ENCODE measurements at places on chromosomes 11 and 22. TPM values are rescaled to one million over a fixed set of nuclear protein-coding genes. Genes with fewer than 3 reads are reported as not detected.

The TEX54 gene
- not detected for total RNA-seq

The TMEM45B gene
- 1.7 TPM for total RNA-seq

The ACRV1 gene
- not detected for total RNA-seq

The OR52I2 gene
- not detected for total RNA-seq

The DGAT2 gene
- 0.19 TPM for total RNA-seq

The SLC3A2 gene
- total RNA-seq = 231 TPM

The ANO5 gene
- total RNA-seq = not detected

The RIMBP3C gene
- not detected for total RNA-seq

The OR8D4 gene
- total RNA-seq = not detected

The SPTBN2 gene
- not detected for total RNA-seq

The TCP11L1 gene
- total RNA-seq = 9.8 TPM

The WEE1 gene
- total RNA-seq = 9.3 TPM

The KCNJ11 gene
- total RNA-seq = 0.08 TPM

The ZNF215 gene
- total RNA-seq = 0.87 TPM

The BTG4 gene
- total RNA-seq = not detected

The CBLIF gene
- not detected for total RNA-seq

The FAT3 gene
- not detected for total RNA-seq

The MIAT gene
- total RNA-seq = 26.8 TPM

The PKNOX2 gene
- total RNA-seq = not detected

The TMA7B gene
- 6.5 TPM for total RNA-seq

The ZNF202 gene
- 8.0 TPM for total RNA-seq

The MISFA gene
- total RNA-seq = 0.56 TPM

The LARGE2 gene
- total RNA-seq = 2.7 TPM

The TMPRSS5 gene
- total RNA-seq = 0.81 TPM

The CCDC73 gene
- not detected for total RNA-seq

The PLXNB2 gene
- 2.8 TPM for total RNA-seq

The MMP12 gene
- total RNA-seq = not detected

The VWA5A gene
- total RNA-seq = 5.6 TPM

The HBE1 gene
- total RNA-seq = not detected

The TRPM5 gene
- 1.3 TPM for total RNA-seq

The PPFIBP2 gene
- 27.0 TPM for total RNA-seq

The OR52N4 gene
- total RNA-seq = 0.96 TPM

The DYNC2H1 gene
- 2.8 TPM for total RNA-seq

The ANKK1 gene
- total RNA-seq = 1.2 TPM

The SPDYC gene
- total RNA-seq = not detected

The APOBEC3A gene
- 1.6 TPM for total RNA-seq

The OSM gene
- 13.9 TPM for total RNA-seq

The PGA5 gene
- not detected for total RNA-seq

The SLC17A6 gene
- not detected for total RNA-seq

The MS4A6A gene
- total RNA-seq = 3.3 TPM

The PLA2G3 gene
- total RNA-seq = not detected

The OR4A5 gene
- not detected for total RNA-seq

The MYEOV gene
- not detected for total RNA-seq

All from CD4-positive, alpha-beta T cell (primary cell).